Thoracic aorta (tissue), 2 donors: ENCODE measurements at places on chromosomes 2 and 18.

DNA sequence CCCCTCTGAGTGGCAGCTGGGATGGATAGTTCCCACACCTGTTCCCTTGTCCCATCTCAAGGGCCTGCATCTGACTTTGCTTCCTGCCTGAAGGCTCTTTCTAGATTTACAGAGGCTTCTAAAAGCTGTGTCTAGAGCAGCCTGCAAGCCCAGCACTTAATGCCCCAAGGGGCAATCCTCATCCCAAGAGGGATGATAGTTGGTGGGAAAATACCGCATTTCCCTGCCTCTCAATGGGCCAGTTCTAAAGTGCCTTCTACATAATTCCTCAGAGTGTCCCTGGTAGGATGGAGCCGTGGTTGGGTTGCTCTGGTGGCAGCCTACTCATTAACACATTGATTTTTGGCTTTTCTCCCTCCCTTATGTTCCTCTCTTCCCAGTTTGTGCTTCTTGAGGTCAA lies 29.5 kb downstream of the LAMA3 start:
- no peak for DNase-seq

GRCh38 chr18:9321017-9321452 lies 13.5 kb upstream of the TWSG1 start:
- no peak for DNase-seq

DNA sequence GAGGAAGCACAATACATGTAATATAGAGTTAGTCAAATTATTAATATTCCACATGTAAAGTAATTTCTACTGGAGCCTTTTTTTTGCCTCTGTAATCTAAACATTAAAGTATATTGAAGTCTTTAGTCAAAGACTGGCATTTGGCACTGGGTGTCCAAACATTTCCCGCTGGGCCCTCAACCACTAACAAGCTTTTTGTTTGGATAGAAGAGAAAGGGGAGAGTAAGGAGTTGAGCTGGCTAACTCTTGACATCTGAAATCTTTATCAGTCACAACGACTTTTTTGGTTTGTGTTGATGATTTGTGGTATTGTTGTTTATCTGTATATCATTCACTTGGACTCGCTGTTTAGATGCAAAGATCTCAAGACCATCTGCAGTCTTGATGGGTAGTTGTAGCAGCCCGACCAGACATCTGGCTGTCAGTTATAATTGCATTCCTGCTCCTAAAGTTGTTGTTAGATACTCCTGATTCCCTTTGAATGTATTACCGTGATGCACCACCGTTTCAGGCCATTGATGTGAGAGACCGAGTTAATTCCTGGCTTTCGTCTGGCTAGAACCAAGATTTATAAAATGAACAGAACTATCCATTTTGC lies 379.6 kb downstream of the MTX2 start:
- no peak for DNase-seq

DNA sequence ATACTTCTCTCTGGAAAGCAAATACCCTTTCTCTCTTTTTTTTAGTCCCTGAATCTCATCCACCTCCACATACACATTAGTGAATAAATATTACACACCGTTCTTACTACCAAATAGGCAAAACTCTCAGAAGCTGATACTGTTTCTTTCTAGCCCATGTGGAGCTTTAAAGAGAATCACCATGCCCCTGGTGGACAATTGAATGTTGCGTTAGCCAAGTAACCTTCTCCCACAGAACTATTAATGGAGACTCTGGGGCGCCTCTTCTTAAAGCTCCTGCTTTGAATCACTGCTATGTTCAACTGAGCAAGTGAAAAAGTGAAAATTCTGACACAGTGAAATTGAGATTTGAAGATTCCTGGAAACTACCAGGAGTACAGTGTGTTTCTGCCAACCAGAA lies 522.8 kb upstream of the CDH7 start:
- no peak for DNase-seq

DNA sequence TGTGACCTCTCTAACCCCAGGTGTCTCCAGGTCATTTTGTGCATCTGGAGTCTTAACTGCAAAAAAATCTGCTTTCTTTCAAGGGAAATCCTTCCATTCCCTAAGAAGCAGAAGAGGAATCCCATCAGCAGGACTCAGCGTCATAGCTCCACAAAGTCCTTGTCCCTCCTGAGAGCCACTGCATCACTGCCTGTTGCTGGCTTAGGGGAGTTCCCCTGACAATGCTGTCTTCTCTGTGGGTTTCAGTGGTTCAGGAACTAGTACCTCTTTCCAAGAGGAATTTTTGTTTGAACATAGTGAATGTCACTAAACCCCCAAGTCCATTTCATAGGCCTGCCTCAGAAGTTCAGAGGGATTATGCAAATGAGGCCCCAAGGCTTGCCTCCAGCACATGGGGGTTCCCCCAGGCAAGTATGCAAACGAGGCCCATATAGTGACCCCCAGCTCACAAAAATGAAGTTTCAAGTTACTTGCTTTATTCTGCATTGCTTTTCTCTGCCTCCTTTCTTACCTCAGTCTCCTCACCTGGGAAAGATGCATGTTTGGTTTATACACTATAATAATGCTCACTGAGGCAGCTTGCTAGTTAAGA lies 513.9 kb upstream of the MEX3C start:
- DNase-seq: no peak

DNA sequence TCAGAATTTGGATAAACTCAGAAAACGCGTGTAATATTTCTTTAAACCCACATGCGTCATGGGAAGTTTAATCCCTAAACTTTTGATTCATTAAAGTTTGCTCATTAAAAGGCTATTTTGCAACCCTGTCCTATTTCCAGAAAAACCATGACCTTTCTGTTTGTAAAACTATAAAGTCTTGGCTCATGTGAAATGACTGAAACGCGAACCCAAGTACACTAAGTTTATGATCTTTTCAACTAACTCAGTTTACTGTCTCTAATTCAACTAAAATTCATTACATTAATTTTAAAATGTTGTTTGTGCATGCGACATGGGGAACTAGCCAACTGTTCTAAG lies 3.9 kb upstream of the RPL31 start:
- no peak for DNase-seq

GRCh38 chr2:127620866-127621265 lies 25.1 kb upstream of the GPR17 start:
- DNase-seq: no peak

- DNase-seq: no peak
These were observed 50.0 kb downstream of the RHBDD1 start for GRCh38 chr2:226885769-226886435.

DNA sequence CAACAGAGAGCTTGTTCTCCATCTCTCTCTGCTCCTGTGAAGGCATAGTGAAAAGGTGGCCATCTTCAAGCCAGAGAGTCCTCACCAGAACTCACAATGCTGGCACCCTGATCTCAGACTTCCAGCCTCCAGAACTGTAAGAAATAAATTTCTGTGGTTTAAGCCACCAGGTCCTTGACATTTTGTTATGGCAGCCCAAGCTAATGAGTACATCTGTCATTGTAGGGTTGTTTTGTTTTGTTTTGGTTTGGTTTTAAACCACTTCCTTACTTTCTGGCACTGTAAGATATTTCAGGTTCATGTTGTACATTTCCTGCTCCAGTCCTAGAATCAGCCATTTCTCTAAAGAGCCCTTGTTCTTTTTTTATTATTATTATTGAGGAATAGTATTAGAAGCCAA lies 171.2 kb downstream of the CPS1 start:
- DNase-seq: no peak

DNA sequence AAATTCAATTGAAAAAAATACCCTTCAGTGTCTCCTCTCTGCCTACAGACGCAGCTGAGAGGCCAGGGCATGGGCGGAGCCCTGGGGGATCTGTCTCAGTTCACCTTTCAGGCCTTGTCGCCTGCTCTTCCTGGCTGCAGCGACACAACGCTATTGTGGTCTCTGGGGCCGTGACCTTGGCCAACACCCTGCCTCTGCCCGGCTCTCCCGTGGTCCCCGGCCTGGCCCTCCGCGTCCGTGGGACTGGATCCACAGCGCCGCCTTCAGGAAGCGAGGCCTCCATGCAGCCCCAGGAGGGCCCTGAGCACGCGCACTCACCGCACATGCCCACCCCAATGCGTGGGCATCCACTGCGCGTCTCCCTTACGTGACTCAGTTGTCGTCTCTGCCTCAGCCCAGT lies 81.1 kb downstream of the MRPS9 start:
- no peak for DNase-seq

DNA sequence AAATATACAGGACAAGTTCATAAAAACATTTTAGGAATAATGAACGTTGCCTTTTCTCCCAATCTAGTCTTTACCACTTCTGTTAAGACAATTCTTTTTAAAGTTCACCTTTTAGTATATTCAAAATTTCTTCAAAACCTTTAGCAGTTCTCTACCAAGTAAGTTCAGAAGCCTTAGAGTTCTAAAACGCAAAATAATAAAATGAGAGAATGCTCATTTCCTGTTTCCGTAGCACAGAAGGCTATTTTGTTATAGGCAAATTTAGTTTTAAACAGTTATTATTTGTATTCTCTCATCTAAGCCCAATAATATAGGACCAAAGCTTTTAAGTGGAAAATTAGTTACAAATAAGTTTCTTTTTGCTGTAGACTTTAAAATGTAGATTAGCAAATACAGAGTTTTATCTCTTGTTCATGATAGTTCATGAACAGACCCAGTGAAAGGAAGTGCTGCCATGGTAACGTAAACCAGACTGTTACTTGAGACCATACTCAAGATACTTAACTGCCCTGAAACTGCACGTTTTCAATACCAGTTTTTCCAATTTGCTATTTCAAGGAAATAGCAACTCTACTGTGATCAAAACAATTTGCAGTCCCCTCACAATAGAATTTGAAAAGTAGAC lies 173.1 kb upstream of the STON1 start:
- DNase-seq: no peak

DNA sequence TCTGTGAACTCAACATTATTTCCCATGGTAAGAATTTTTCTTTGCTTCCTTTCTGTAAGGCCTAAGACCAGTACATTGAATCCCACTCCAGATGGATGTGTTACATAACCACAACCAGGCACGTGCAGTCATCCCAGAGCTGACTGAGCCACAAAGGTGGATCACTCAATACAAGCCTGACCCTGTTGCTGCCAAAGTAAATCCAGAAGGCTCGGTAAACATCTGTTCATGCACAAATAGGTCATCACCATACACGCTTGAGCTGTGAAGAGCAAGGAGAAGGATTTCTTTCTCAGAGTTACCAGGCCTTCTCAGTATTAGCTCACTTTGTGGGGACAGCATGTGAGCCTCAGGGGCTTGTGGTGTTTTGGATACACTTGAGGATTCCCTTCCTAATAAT lies 791.4 kb upstream of the FANCL start:
- DNase-seq: no peak

- no peak for DNase-seq
These were observed 17.1 kb downstream of the RNF144A start for GRCh38 chr2:6934345-6934744.

GRCh38 chr2:175937216-175937615 lies 64.9 kb downstream of the LNPK start:
- no peak for DNase-seq

DNA sequence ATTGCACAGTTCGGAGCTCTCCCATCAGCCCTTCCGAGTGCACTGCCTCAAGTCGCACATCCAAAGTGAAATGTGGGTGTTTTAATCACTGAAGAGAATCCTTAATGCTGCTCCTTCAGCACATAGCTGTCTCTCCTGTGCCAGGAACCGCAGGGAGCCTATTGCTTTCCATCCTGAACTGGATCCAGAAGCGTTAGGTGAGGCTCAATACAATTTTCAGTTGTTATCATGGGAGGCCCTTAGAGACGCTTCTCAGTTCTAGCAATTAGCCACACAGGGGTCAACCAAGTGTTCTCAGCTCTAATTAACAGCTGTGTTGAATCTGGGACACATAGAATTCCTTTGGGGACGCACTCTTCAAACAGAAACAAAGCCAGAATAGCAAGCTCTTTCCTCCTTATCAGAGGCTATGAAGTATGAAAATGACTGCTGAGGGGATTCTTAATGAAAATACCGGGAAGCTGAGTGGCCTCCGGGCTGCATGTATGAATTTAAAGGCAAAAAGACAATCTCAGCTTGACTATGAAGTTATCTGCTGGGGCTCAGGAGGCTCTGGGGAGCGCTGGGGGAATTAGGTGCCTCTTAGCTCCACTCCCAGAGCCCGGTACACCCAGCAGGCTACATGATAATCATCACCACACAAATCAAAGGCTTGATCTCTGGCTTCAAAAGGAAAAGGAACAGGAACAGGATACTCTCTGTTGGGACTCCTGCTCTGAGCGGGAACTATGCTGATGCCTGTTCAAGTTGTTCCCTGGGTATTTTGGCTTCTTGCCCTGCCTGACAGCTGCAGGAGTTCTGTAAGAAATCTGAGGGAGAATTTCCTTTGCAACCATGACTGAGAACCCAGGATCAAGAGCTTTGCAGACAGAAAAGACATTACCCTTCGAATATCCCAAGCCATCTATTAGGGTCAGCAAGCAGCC lies 55.4 kb upstream of the NCOA1 start:
- DNase-seq: peak; percentile 15

DNA sequence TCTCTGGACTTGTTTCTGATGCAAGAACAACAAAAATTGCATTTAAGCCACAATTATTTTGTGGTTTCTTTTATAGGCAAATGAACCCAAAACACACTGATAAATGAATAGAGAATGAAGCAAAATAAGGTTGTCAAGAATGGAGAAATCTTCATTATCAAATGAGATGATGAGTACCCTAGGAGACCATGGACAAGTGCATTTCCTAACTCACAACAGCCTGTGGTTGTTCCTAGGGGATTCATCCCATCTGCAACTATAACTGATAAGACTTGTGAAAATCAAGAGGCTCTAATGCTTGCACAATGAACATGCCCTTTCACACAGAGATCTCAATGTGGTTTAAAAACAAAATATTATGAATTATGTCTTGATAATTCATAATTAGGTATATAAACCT lies 159.9 kb downstream of the PDE1A start:
- no peak for DNase-seq

DNA sequence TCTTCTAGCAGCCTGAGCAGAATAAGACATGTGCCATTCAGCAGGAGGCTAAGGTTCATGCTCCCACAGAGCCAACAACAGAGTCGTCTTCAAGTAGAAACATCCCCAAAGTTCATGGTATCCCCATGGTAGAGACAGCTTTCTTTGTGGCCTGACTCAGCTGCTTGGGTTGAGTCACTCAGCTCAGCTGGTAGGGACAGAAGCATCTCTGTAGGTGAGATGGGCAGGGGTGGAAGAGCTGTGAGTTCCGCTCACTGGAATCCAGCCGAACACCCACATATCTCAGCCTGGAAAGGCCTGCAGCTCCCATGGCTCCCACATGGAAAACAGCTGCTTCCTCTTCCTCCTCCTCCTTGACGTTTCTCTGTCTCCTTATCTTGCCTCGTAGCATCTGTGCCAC lies 792.7 kb downstream of the RNF144A start:
- DNase-seq: no peak

DNA sequence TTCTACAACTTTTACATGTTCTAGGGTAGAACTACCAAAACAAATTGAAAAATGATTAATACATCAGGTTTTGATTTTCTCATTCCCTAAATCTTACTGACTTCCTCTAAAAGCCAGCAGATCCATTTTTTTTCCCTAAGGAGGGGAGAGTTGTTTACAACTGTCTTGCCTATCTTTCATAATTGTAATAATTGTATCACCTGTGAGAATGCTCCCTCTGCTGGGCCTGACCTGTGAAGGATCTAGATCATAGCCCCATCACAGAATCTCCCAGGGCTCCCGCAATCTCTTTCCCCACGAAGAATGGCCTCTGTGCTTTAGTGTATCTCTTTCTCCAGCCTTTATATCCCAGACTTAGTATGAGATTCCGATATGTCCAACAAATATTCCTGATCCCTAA lies 9.1 kb downstream of the LOXL3 start:
- no peak for DNase-seq
